ENCODE measurements at places on chromosomes 2 and 18. TPM values are rescaled to one million over a fixed set of nuclear protein-coding genes. Genes with fewer than 3 reads are reported as not detected.

Gene C2orf76
- 10.0 TPM for total RNA-seq

Gene FAM124B
- 48.8 TPM for total RNA-seq

Gene VAMP8
- total RNA-seq, result 5.9 TPM

Gene NTSR2
- total RNA-seq, result not detected

Gene PLA2R1
- 26.9 TPM for total RNA-seq

Gene RAMP1
- not detected for total RNA-seq

Gene TTN
- 1.7 TPM for total RNA-seq

Gene MAP4K3
- total RNA-seq, result 11.5 TPM

Gene QPCT
- total RNA-seq, result 3.9 TPM

Gene MEIS1
- total RNA-seq, result 3.6 TPM

Gene PDE11A
- total RNA-seq, result under 0.01 TPM

Gene CAPN14
- under 0.01 TPM for total RNA-seq

Gene FAHD2A
- total RNA-seq, result 27.3 TPM

Gene VWA3B
- 0.13 TPM for total RNA-seq

Gene SGPP2
- total RNA-seq, result not detected

Gene NAT8
- not detected for total RNA-seq

Gene RIOK3
- 60.2 TPM for total RNA-seq

Gene WDSUB1
- total RNA-seq, result 7.1 TPM

Gene SPC25
- 1.4 TPM for total RNA-seq

All from dermis microvascular lymphatic vessel endothelial cell (primary cell).